Retinal pigment epithelial cell (primary cell): ENCODE measurements at places on chromosomes 7 and 10.

- peak; percentile 12 for DNase-seq
Measured at GRCh38 chr7:107725138-107725740, 18.7 kb upstream of the CBLL1 start.

DNA sequence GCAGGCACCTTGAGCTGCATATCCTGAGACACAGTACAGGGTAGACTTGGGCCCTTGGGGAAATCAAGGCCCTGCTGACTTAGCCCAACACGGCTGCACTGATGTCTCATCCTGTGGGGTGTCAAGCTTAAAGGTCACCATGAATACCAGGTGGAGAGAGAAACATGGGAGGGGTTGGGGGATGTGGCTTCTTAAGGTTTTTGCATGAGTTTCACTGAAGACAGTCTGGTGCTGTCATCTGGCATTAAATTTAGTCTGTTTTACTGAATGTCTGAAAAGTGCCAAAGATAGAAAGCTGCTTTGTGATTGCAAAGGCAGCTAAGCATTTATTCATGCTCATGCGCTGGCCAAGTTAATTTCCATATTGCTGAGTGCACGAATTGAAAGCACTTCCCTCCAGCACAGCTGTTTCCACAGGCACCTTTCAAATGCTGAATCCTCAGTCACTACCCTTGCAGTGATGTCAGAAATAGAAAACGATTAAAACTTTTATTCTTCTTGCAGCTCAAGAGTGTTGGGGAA lies 102.1 kb downstream of the OSBPL3 start:
- no peak for DNase-seq

GRCh38 chr7:158424531-158424930 lies 163.1 kb downstream of the PTPRN2 start:
- no peak for DNase-seq

- no peak for DNase-seq
Measured at GRCh38 chr7:87151002-87151728, 1.1 kb upstream of the DMTF1 start.

GRCh38 chr10:95097805-95098204 lies 28.5 kb upstream of the CYP2C8 start:
- no peak for DNase-seq

DNA sequence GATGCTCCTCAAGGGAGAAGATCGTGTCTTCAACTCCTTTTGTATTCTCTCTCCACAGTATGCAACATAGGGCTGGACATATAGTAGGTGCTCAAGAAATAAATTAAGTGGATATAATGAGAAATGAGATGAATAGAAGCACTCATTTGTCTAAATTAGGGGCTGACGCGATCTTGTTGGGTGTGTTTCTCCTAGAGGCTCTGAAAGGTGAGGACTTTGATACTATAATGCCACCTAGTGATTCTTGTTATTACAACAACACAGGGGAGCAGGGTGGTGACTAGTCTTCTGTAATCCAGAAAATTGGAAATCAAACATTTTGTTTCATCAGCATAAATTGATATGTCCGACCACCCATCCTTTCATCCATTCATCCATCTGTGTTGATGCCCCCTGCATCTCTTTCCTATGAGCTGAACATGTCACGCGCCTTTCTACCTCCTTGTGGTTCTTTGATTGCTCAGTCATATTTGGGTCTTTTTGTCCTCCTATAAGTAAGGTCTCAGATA lies 3.5 kb upstream of the CFAP58 start:
- DNase-seq: no peak

- DNase-seq: no peak
Measured at GRCh38 chr10:5165738-5166137, 19.2 kb downstream of the AKR1C8 start.

DNA sequence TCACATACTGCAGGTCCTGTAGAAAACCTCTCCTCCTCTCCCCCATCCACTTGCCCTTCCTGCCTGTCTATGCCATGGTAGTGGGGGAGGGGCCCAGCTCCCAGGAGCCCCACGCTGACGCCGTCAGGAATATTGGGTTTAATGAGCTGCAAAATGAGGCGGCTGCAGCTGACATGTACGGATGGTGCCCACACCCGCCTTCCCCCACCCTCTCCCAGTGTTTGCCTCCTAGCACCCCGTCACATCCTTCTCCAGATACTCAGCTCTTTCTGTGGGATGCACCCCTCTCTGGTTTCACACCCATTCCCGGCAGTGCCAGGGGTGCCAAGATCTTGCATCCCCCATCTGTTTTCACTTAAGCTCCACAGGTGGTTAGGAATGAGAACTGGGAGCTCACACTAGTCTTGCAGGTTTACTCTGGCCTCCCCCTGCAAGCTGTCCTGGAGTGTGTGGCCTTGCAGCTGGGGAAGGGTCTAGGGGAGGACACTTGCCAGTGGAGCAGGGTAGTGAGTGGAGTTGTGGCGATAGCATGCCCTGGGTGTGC lies 26.1 kb downstream of the GBX1 start:
- no peak for DNase-seq

GRCh38 chr10:97267671-97268070 lies 24.8 kb downstream of the ARHGAP19 start:
- no peak for DNase-seq

DNA sequence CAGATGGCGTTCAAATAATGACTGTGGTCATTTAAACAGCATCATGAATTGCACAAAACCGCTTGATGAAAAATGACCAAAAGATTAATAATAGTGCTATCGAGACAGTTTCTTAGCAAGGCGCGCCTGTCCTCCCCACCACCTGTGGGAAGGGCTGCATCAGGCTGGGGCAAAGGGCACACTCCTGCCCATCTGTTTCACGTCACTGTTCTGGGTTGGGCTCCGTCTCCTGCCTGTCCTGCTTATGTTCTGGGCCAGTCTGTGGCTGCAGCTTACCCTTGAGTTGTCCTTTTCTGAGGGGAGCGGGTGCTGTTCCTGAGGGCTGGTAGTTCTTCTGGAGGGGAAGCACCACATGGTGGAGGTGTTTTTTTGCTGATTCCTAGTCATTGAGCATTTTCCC lies 13.3 kb downstream of the RBM17 start:
- DNase-seq: no peak

- peak; percentile 9 for DNase-seq
Measured at GRCh38 chr7:130793855-130794618, 60.0 kb upstream of the KLF14 start.

GRCh38 chr10:3835770-3836169 lies 50.8 kb upstream of the KLF6 start:
- DNase-seq: no peak

DNA sequence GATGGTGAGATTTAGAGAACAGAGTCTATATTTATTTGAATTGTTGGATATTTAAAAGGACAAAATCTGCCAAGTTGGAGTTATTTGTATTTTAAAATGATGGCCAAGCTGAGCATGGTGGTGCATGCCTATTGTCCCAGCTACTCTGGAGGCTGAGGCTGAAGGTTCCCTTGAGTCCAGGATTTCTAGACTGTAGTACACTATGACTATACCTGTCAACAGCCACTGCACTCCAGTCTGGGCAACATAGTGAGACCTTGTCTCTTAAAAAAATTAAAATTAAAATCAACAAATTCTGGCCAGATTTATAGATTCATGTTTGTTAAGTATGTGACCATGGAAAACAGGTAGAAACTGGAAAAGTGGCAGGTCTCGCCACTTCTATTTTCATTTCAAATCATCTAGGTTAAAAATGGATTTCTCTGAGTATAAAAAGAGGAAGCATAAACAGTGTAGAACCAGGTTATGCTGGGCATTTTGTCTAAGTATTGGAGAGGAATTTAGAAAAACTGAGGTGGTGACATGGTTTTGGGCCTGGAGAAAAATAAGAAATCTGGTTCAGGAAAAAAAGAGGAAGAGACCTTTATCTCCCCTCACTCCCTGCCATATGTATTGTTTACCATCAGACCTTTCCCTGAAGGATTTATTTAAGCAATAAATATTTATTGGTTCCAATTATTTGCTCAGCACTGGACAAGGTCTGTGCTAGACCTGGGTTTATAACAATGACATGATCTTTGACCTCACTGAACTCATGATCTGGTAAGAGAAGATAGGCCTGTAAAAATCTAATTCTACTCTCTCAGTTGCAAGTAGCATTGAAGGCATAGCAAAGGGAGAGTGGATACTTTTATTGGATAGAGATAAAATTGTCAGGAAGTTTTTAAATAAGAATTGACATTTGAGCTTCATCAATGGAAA lies 134.2 kb downstream of the TSPAN12 start:
- DNase-seq: no peak

- DNase-seq: no peak
Measured at GRCh38 chr10:63683686-63684085, 162.5 kb downstream of the REEP3 start.

GRCh38 chr10:102538811-102539210 lies 35.0 kb downstream of the SUFU start:
- DNase-seq: no peak

DNA sequence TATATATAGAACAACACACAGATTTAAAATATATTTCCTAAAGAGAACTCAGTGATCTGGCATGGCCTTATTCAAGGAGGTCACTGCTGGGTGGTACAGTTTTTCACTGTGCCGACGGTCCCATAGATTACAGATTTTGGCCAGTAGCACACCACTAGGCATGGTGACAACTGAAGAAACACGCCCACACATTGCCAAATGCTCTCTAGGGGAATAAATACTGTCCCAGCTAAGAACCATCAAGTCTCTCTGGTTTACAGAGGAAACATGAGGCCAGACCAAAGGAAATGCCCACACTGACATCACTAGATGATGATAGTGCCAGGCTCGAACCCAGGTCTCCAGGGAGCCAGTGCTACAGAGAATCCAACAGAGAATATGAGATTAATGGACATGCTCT lies 316.8 kb downstream of the ELMO1 start:
- DNase-seq: no peak

DNA sequence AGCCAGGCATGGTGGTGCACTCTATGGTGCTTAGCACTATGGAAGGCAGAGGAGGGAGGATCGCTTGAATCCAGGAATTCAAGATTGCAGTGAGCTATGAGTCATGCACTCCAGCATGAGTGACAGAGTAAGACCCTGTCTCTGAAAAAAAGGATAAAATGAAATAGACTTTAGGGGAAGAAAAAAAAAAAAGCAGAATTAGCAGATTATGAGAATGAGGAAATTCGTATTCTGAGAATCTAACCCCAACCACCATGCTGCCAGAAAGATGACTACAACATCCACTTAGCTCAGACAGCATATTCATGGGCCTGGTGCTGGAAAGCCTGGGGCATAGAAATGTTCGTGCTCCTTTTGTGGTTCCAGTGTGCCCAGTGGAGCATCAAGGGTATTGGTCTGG lies 63.3 kb downstream of the TMEM26 start:
- peak; percentile 7 for DNase-seq

GRCh38 chr10:67723601-67724000 lies 27.6 kb upstream of the CTNNA3 start:
- DNase-seq: no peak

GRCh38 chr7:154916381-154916780 lies 86.5 kb downstream of the PAXIP1 start:
- no peak for DNase-seq

DNA sequence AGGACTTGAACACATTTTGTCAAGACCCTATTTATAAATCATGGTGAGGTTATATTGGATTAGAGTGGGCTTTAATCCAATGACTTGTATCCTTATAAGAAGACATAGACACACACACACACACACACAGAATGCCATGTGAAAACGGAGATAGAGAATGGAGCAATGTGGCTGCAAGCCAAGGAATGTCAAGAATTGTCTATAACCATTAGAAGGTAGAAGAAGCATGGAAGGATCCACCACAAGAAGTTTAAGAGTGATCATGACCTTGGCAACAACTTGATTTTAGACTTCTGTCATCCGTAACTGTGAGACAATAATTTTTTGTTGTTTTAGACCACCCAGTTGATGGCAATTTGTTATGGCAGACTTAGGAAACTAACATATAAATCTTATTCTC lies 514.2 kb downstream of the TFEC start:
- DNase-seq: no peak

GRCh38 chr10:69014171-69014570 lies 25.6 kb downstream of the KIFBP start:
- DNase-seq: no peak
